Small intestine (tissue), 16 donors: ENCODE measurements at places on chromosomes 1 and 21.
A peak's percentile ranks its signal among the peaks of the same experiment; 100 is the strongest.

DNA sequence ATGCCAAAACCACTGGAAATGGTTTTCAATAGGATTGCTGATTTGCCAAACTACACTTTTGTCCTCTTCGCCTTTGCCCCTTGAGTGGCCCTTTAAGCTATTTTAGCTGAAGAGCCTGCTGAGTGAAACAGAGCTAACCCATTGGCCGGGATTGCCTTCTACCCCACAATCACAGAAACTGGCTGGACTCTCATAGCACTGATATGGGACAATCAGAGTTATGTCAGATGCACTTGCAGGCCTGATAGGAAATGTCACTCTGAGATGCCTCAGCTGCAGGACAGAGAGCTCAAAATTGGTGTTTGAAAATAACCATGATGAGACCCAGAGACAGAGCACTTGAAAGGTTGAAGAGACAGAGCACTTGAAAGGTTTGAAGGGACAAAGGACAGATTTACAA, 354.4 kb downstream of the BRINP2 start:
- DNase-seq: no peak
- H3K27ac ChIP-seq: no peak overlapping the region
- no peaks in the 10 kb centered on the region for H3K36me3 ChIP-seq
- H3K4me1 ChIP-seq: no peaks in the 10 kb centered on the region
- H3K27me3 ChIP-seq: no peaks in the 10 kb centered on the region

DNA sequence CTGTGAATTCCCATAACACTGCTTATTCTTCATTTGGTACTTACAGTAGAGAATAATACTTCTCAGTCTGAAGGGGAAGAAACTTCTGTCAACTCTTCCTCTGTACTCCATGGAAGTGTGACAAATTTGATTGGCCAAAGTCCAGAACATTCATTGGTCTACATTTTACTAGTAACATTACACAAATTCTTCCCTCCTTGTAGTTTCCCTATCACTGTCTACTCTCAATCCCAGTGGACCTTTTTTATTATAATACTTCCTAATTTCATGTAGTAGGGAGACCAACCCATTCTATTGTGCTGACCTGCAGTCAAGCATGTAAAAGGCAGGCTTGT, 74.7 kb downstream of the ALG6 start:
- no peak overlapping the region for H3K27ac ChIP-seq
- DNase-seq: no peak
- H3K36me3 ChIP-seq: no peaks in the 10 kb centered on the region
- no peaks in the 10 kb centered on the region for H3K4me1 ChIP-seq
- no peak overlapping the region for H3K4me3 ChIP-seq
- H3K27me3 ChIP-seq: no peaks in the 10 kb centered on the region

GRCh38 chr1:24871306-24871901, 58.7 kb downstream of the RUNX3 start:
- no peaks in the 10 kb centered on the region for H3K4me1 ChIP-seq
- H3K4me3 ChIP-seq: no peak overlapping the region
- H3K36me3 ChIP-seq: no peaks in the 10 kb centered on the region
- H3K27me3 ChIP-seq: no peaks in the 10 kb centered on the region

GRCh38 chr1:230120921-230121381, 53.9 kb downstream of the GALNT2 start:
- peak; percentile 41 for DNase-seq
- H3K27me3 ChIP-seq: no peaks in the 10 kb centered on the region
- no peak overlapping the region for H3K27ac ChIP-seq
- no peak overlapping the region for H3K4me3 ChIP-seq
- peaks cover 5% of the 10 kb centered on the region for H3K4me1 ChIP-seq
- H3K36me3 ChIP-seq: no peaks in the 10 kb centered on the region

DNA sequence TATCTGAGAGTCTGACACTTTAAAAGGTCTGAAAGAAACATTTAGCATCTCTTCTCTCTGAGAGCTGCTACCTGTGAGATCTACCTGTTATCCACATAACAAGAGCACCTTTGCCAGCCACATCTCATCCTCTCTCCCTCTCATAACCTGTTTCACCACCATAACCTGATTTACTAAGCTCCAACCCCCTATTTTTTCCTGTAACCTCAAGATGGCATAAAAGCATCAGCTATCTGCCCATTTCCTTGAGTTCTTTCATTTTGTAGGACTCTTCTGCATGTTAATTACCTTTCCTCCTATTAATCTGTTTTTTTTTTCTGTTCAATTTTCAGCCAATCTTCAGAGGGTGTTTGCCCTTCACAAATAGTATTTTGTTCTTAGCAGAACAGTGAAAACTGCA, 136.5 kb upstream of the KCNK1 start:
- H3K36me3 ChIP-seq: no peaks in the 10 kb centered on the region
- DNase-seq: no peak
- H3K4me1 ChIP-seq: no peaks in the 10 kb centered on the region
- no peak overlapping the region for H3K4me3 ChIP-seq
